Activated CD4-positive, alpha-beta T cell treated with anti-CD3 and anti-CD28 coated beads, Interleukin-2, amount 10 ng/mL, durations not matched to agents 7 days and 5 days (primary cell): ENCODE measurements at places on chromosomes 12 and 14. TPM values are rescaled to one million over a fixed set of nuclear protein-coding genes. Genes with fewer than 3 reads are reported as not detected.

DNA sequence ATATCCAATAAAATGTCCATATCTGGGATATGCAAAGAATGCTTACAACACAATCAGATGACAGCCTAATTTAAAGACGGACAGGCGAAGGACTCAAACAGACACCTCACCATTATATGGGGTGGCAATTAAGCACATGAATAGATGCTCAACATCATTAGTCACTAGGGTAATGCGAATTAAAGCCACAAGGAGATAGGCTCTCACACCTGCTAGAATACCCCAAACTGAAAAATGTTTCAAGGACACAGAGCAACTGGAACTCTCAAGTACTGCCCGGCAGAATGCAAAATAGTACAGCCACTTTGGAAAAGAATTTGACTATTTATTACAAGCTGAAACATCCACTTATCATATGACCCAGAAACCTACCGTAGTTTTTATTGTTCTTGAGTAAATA is 42.9 kb downstream of the FERMT2 start:
- H3K4me3 ChIP-seq, result no peak overlapping the region
- H3K4me1 ChIP-seq, result no peaks in the 10 kb centered on the region
- DNase-seq, result no peak

DNA sequence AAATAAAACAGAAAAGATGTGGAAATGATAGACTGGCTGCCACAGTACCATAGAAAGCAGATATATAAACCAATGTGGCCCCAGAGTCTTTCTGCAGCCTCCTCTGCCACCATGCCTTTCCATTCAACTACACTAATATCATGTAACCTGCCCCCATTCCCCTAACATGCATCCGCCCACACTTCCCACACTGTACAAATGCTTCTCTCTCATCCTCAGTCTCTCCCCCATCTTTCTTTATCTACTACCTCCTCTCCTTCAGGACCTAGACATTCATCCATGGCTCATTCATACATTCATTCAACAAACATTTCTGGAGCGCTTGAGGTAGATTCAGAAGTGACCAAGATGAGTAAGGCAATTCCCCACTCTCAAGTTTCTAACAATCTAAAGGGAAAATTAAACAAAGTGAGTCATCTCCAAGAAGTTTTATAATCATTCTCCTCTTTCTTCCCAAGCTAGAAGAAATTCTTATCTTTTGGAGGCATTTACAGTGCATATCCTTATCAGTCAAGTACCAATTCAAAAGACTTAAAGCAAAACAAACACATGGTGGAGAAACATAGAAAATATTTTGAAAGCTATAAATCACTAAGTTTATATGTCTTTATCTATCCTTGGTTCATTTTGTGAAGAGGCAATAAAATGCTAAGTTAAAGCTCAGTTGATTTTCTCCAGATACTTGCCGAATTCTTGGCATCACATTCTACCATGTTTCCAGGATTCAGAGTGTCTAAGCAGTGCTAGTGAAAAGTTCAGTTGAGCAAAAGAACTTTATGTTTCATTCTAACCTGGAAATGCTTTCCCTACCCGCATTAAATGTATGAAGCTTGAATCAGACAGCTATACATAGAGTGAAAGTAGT is 70.5 kb upstream of the FRMD6 start:
- no peak overlapping the region for H3K4me3 ChIP-seq
- DNase-seq, result no peak

DNA sequence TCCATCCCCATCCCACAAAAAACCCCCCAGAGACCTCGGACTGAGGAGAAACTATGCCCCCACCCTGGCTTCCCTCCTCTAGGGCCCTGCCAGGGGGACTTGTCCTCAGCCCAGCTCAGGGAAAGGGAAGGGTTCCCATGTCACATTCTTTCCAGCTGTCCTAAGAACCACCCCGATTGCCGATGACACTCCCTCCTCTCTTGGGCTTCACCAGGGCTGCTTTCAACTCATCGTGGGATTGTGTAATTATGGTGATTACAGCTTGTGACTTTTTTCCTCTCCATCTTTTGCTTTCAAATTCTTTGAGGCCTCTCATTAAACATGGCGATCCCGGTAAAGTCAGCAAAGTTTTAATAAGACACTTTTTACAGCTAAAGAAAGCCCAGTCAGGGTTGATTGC is 344.0 kb downstream of the DPF3 start:
- DNase-seq, result no peak
- peaks cover 25% of the 10 kb centered on the region for H3K4me1 ChIP-seq
- peak overlapping the region; percentile 19 for H3K27ac ChIP-seq

DNA sequence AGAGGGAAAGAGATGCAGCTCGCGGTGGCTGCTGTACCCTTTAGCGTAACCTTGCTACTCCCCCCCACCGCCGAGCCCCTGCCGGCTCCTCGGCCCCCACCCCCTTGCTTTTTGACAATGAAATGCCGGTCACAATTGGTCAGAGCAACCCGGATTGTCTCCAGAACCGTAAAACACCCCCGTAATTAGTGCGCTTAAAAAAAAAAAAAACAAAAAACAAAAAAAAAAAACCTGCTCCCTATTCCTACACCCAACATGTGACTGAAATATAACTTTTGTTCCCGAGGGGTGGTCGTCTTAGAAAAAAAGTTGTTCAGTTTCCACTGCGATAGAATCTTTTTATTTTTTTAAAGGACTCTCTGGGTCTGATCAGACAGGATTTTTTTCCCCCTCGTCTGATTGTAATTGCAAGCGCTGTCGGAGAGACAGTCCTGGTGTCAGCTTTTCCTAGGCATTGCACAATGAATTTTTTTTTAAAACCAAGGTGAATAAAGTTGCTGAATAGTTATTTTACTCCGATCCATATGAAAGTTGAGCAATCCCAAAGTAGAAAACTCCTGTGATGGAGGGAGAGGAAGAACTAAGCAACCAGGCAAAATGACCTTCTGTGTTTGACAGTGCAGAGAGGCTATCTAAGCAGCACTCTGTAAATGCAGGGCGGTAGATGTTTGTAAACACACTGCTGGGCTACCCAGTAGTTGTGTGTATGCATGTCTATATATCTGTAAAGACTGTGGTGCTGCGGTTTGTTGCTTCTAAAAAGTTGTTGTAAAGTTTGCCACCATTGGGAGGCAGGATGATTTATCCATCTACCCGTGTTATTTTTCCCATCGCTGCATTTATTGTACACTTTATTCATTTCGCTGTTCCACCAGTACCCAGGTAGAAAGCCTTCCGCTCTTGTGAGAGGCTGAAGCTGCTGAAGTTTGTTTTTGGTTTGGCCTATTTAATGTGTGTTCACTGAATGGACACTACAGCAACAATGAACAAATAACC is 1.1 kb downstream of the ETV6 start:
- DNase-seq, result peak; percentile 49
- H3K4me1 ChIP-seq, result peaks cover 46% of the 10 kb centered on the region
- no peaks in the 10 kb centered on the region for H3K27me3 ChIP-seq
- H3K4me3 ChIP-seq, result peak overlapping the region; percentile 95
- peaks cover 4% of the 10 kb centered on the region for H3K36me3 ChIP-seq

The LRP6 gene
- 1.6 TPM for total RNA-seq

DNA sequence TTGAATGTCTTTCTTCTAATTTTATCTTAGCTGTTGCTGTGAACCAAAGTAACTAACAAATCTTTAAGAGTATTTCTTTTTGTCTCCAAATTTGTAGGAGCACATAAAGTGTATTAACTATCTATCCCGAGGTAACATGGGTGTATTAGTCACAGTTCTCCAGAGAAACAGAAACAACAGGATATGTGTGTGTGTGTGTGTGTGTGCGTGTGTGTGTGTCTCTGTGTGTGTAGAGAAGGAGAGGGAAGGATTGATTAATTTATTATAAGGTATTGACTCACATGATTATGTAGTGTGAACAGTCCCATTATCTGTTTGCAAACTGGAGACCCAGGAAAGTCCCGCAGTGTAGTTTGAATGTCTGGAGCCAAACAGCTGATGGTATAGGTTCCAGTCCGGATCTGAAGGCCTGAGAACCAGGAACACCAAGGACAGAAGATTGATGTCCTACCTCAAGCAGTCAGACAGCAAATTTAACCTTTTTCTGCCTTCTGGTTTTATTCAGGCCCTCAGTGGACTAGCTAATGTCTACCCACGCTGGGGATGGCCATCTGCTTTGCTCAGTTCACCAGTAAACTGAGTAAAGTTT is 14.4 kb downstream of the G2E3 start:
- H3K27ac ChIP-seq, result no peak overlapping the region
- H3K4me3 ChIP-seq, result no peak overlapping the region
- no peaks in the 10 kb centered on the region for H3K27me3 ChIP-seq
- no peak for DNase-seq
- peaks cover 42% of the 10 kb centered on the region for H3K36me3 ChIP-seq
- H3K4me1 ChIP-seq, result peaks cover 51% of the 10 kb centered on the region

- no peaks in the 10 kb centered on the region for H3K27me3 ChIP-seq
- H3K27ac ChIP-seq, result no peak overlapping the region
- H3K4me3 ChIP-seq, result no peak overlapping the region
- peaks cover 2% of the 10 kb centered on the region for H3K4me1 ChIP-seq
These were observed 30.7 kb downstream of the CEP290 start for GRCh38 chr12:88111074-88111652.

GRCh38 chr14:80310938-80311750 is 99.8 kb upstream of the DIO2 start:
- no peaks in the 10 kb centered on the region for H3K27me3 ChIP-seq
- no peaks in the 10 kb centered on the region for H3K4me1 ChIP-seq
- no peak overlapping the region for H3K27ac ChIP-seq
- H3K36me3 ChIP-seq, result no peaks in the 10 kb centered on the region
